ENCODE measurements at places on chromosomes 7 and 10.

- H3K27ac ChIP-seq, result peak overlapping the region; percentile 57
- peaks cover 22% of the 10 kb centered on the region for H3K4me1 ChIP-seq
- H3K4me3 ChIP-seq, result peak overlapping the region; percentile 93
- H3K27me3 ChIP-seq, result no peaks in the 10 kb centered on the region
- no peaks in the 10 kb centered on the region for H3K36me3 ChIP-seq
Observed at GRCh38 chr10:7788639-7789286, 786 bp downstream of the ATP5F1C start.

DNA sequence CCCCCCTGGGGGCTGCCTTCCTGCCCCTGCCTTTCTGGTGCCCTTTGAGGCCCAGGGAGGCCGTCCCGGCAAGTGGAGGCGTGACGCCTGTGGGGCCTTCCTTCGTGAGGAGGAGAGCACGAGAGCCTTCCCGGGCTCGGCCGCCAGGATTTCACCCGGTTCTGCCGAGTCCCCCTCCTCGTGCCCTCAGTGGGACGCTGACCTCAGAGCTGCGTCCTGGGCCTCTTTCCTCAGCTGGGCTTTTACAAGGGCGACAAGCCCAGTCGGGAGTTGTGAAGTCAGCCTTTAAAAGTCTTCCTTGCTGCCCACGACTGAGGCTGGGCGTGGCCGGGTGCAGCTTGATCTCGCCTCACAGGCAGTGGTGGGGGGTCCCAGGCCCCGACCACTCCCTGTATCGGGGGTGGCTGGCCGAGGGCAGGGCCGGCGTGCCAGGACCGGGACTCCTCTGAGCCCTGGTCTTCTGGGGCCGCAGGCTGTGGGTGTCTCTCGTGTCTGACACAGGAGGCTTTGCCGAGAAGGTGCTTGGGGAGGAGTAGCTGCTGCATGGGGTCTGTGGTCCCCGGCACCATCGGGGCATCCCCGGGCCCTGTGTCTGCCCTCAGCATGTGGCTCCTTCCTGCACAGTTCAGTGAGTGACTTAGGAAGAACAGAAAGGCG, 41.8 kb downstream of the FAM20C start:
- DNase-seq, result no peak
- no peak overlapping the region for H3K4me3 ChIP-seq
- H3K27ac ChIP-seq, result no peak overlapping the region
- no peaks in the 10 kb centered on the region for H3K36me3 ChIP-seq

- H3K4me1 ChIP-seq, result no peaks in the 10 kb centered on the region
- no peaks in the 10 kb centered on the region for H3K27me3 ChIP-seq
- no peak overlapping the region for H3K27ac ChIP-seq
Observed at GRCh38 chr7:136293272-136293671, 316.1 kb upstream of the MTPN start.

- H3K27ac ChIP-seq, result no peak overlapping the region
- H3K36me3 ChIP-seq, result peaks cover 82% of the 10 kb centered on the region
- H3K27me3 ChIP-seq, result no peaks in the 10 kb centered on the region
- H3K4me3 ChIP-seq, result no peak overlapping the region
Observed at GRCh38 chr7:74193054-74193453, 16.8 kb upstream of the LAT2 start.

DNA sequence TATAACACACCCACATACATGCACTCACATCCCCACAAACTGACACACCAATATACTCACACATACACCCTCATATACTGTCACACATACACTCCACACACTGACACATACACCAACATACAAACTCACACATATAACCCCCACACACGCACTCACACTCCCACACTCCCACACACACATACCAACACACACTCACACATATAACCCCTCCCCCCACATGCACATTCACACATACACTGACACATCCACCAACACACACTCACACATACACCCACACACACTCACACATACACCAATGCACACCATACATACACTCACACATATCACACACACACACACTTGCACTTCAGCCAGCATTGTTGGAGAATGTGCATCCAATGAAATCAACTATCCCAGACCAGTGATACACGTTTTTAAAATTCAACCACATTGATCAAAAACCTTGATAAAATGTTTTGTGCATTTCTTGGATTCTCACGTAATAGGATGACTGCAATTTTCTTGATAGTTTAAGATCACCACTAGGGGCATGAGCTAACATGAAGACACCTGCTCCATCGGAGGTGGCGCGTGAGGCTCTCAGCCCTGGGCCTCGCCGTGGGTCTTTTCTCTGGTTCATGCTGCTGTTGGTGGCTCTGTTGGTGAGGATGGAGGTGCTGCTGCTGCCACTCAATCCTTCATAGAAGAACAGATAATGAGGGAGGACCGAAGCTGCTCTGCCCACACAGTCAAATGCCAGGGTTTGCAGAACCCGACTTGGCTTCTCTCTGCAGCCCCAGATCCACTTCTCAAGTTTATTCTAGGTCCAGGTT, 32.1 kb upstream of the CHST15 start:
- peaks cover 8% of the 10 kb centered on the region for H3K27me3 ChIP-seq
- no peak overlapping the region for H3K4me3 ChIP-seq
- DNase-seq, result no peak
- no peak overlapping the region for H3K27ac ChIP-seq
- H3K4me1 ChIP-seq, result no peaks in the 10 kb centered on the region

- no peaks in the 10 kb centered on the region for H3K36me3 ChIP-seq
- H3K27me3 ChIP-seq, result no peaks in the 10 kb centered on the region
- DNase-seq, result no peak
- H3K4me1 ChIP-seq, result no peaks in the 10 kb centered on the region
- H3K27ac ChIP-seq, result no peak overlapping the region
- no peak overlapping the region for H3K4me3 ChIP-seq
Observed at GRCh38 chr10:17179002-17179401, 22.5 kb downstream of the TRDMT1 start.

GRCh38 chr7:135508883-135509588, 866 bp downstream of the CNOT4 start:
- no peaks in the 10 kb centered on the region for H3K36me3 ChIP-seq
- H3K4me3 ChIP-seq, result peak overlapping the region; percentile 75
- peaks cover 21% of the 10 kb centered on the region for H3K4me1 ChIP-seq
- no peak for DNase-seq
- H3K27me3 ChIP-seq, result no peaks in the 10 kb centered on the region
- peak overlapping the region; percentile 89 for H3K27ac ChIP-seq

DNA sequence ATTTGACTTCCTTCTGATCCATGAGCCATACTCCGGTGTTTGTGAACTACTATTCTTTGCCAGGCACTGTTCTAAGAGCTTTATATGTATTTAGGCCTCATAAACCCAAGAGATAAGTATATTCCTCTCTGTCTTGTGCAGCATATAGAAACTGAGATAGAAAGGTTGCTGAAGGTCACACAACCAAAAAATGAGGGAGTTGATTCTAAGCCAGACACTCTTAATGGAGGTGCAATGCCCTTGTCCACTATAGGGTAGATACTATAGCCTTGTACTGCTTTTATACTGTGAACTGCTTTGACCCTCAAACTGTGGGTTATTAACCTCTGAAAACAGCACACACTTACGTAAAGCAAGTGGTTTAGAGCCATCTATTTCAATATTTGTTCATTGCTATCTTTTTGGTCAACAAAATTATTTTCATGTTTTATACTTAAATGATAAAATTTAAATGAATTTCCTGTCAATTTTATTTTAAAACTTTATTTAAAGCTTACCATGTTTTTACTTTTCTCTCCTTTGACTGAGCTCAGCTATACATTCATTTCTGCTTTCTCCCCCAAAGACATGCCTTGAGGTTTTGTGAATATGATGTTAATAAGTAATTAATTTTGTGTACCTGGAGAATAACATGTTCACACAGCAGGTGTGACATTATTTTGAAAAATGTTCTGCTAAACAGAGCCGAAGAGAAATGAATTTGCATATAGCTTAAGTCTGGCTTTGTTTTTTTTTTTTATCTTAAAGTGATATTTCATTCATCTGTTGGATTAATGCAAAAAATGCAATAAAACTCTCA, 687.3 kb downstream of the DNAJB9 start:
- H3K27me3 ChIP-seq, result no peaks in the 10 kb centered on the region
- H3K4me3 ChIP-seq, result no peak overlapping the region
- DNase-seq, result no peak
- H3K36me3 ChIP-seq, result no peaks in the 10 kb centered on the region
- no peaks in the 10 kb centered on the region for H3K4me1 ChIP-seq

DNA sequence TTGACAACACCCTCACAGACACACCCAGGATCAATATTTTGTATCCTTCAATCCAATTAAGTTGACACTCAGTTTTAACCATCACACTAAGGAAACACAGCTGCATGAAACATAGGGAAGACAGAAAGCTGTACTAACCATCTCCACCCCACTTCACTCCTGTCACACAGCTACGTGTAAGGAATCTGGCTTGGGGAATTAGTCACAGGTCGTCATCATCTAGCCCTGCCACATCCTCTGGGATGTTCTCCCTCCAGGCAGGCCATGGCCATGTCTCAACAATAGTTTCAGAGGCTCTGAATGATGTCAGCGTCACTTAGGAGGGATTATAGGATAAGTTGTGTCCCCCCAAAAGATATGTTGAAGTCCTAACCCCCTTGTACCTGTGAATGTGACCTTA, 10.8 kb upstream of the SEMA3C start:
- H3K27ac ChIP-seq, result no peak overlapping the region
- no peak overlapping the region for H3K4me3 ChIP-seq
- no peaks in the 10 kb centered on the region for H3K4me1 ChIP-seq

DNA sequence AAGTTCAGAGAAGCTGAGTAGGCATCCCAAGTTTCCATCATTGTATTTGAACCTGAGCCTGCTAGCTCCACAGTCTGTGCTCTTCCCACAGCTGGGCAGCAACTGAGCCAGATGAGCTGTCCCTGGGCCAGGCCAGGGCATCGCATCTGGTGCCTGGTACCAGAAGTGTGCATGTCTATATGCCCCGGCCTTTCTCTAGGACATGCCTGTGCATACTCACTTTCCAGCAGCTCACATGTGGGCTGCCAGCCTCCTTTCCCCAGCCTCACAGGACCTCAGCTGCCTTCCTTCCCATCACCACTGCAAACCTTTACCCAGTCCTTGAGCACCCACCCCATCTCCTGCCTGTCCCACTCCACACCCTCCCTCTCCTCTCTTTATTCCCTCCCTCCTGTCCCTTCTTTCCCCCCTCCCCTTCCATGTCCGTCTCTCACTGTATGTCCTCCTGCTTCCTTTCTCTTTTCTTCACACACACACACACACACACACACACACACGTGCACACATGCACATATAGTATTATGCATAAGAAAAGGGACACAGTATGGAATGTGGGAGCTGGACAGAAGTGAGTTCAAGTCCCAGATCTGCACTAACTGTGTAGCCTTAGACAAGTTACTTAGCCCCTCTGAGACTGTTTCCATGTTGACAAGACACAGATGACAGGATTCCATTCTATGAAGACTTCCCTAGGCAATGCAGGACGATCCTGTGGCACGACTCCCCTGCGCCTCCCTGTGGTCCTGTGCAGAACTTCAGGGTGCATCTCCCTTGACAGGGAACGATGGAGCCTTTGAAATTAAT, 10.9 kb downstream of the CDHR1 start:
- no peaks in the 10 kb centered on the region for H3K36me3 ChIP-seq
- no peak overlapping the region for H3K4me3 ChIP-seq
- H3K27me3 ChIP-seq, result peaks cover 24% of the 10 kb centered on the region
- no peaks in the 10 kb centered on the region for H3K4me1 ChIP-seq

- H3K27ac ChIP-seq, result no peak overlapping the region
- H3K4me1 ChIP-seq, result no peaks in the 10 kb centered on the region
- no peaks in the 10 kb centered on the region for H3K27me3 ChIP-seq
- no peaks in the 10 kb centered on the region for H3K36me3 ChIP-seq
Observed at GRCh38 chr7:26081638-26082037, 70.4 kb upstream of the NFE2L3 start.

GRCh38 chr7:86932038-86932512, 127.4 kb downstream of the ELAPOR2 start:
- H3K4me3 ChIP-seq, result no peak overlapping the region
- no peaks in the 10 kb centered on the region for H3K4me1 ChIP-seq
- H3K27ac ChIP-seq, result no peak overlapping the region
- H3K27me3 ChIP-seq, result no peaks in the 10 kb centered on the region
- DNase-seq, result no peak

DNA sequence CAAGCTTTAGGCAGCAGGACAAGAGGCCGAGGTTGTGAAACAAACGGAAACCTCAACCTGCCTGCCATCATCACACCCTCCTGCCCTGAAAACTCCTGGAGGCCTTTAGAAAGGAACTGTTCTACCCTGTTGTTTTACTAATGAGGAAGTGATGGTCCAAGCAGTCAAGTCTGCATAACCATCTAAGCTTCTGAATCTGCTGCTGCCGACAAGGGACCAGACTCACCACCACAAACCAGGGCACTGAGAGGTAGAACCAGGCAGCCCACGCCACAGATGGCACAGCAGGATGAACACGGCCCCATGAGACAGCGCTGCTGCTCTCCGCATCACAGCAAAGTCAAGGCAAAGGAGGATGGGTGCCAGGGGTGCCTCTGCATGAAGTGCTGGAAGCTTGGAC, 209.4 kb downstream of the CELF2 start:
- H3K27me3 ChIP-seq, result no peaks in the 10 kb centered on the region

GRCh38 chr7:57404967-57405421, 45.0 kb upstream of the ZNF716 start:
- no peaks in the 10 kb centered on the region for H3K4me1 ChIP-seq
- H3K36me3 ChIP-seq, result no peaks in the 10 kb centered on the region
- H3K27ac ChIP-seq, result no peak overlapping the region
- no peak overlapping the region for H3K4me3 ChIP-seq
- DNase-seq, result no peak

GRCh38 chr10:7813481-7813880, 4.8 kb upstream of the TAF3 start:
- no peak overlapping the region for H3K4me3 ChIP-seq
- H3K4me1 ChIP-seq, result no peaks in the 10 kb centered on the region
- H3K36me3 ChIP-seq, result no peaks in the 10 kb centered on the region
- no peaks in the 10 kb centered on the region for H3K27me3 ChIP-seq

All from T-cell (primary cell).